ENCODE measurements at places on chromosomes 16 and 17. TPM values are rescaled to one million over a fixed set of nuclear protein-coding genes. Genes with fewer than 3 reads are reported as not detected.

Gene DBF4B
- 9.7 TPM for total RNA-seq

Gene CSH2
- total RNA-seq: not detected

Gene CLEC19A
- total RNA-seq: not detected

Gene GDPD3
- total RNA-seq: 0.53 TPM

Gene KRTAP4-1
- not detected for total RNA-seq

Gene IFI35
- total RNA-seq: 45.2 TPM

Gene GSG1L2
- not detected for total RNA-seq

Gene SLFN11
- total RNA-seq: 30.3 TPM

Gene HYDIN
- 1.2 TPM for total RNA-seq

Gene GAS7
- total RNA-seq: 78.0 TPM

All from ascending aorta (tissue), 2 donors.